ENCODE measurements at places on chromosomes 2 and 18.

GRCh38 chr2:65071499-65072180, 15.4 kb downstream of the CEP68 start:
- no peak for ATAC-seq

- no peak for ATAC-seq
Measured at GRCh38 chr2:66095820-66096345, 339.0 kb upstream of the MEIS1 start.

- no peak for ATAC-seq
Measured at GRCh38 chr18:6591491-6591890, 138.0 kb upstream of the ARHGAP28 start.

DNA sequence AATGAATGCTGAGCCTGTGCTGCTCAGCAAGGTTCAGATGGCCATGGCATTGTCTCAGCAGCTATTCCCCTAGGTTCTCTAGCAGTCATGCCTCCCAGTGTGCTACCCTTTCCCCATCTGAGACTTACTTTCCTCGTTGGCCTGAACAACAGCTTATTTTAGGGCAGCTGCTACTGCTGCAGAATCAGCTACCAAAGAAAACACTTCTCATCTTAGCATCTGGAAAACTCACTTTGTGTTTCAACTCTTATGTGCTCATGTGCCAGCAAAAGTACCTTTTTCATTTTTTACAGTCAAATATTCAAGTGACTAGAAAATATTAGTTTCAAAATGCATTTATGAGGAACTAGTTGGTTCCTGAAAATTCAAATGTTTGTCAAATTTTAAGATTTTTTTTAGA, 60.4 kb upstream of the ZNF397 start:
- no peak for ATAC-seq

DNA sequence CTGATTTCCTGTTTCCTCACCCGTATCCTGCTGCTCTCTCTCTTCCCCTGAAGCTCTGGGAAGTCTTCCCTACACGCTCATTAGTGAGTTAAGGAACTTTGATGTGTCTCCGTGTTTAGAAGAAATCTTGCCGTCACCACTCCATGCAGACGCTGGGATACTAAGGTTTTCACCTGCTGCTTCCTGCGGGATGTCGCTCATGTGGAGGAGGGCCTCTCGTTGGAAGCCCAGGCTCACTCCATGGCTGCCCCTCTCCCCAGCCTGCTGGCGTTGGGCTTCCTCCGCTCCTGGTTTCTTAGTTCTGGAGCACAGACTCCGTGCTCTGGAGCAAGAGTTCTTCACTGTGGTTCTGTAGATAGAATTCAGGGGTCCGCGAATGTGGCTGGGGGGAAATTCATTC, 326.3 kb downstream of the GBX2 start:
- no peak for ATAC-seq

- no peak for ATAC-seq
Measured at GRCh38 chr2:39416140-39416539, 20.9 kb downstream of the MAP4K3 start.

DNA sequence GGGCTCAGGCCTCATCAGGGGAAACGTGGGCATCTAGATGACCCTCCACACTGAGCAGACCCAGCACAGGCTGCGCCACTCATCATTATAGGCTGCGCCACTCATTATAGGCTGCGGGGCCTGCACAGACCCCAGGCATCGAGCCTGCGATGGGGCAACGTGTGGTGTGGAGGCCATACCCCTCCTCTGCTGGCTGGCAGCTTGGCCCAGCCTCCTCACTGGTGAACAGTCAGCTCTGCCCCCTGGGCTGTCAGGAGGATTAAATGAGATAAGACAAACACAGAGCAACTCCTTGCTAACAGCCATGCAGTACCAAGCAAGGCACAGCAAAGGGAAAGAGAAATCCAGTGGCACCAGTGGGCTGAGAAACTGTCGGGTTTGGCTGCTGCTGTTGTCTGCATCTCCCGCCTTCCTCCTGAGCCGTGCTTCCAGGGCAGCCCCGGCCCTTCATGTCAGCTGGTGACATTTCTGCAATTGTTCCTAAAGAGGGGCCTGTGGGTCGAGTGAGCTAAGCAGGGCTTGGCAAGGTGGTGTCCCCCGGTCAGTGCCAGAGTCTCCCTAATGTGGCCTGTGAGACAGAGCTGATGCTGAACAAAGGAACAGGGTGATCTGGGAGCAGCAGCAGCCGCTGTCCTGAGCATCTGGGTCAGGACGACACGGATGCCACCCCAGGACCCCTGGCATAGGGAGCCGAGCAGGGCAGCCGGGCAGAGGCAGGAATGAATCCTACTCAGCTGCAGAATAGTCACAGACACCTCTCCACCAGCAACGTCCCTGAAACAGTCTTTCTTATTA, 48.7 kb downstream of the RRM2 start:
- ATAC-seq = no peak

GRCh38 chr2:133413863-133414262, 154.4 kb downstream of the NCKAP5 start:
- ATAC-seq = no peak

- ATAC-seq = no peak
Measured at GRCh38 chr2:19802086-19802841, 99.5 kb downstream of the TTC32 start.

DNA sequence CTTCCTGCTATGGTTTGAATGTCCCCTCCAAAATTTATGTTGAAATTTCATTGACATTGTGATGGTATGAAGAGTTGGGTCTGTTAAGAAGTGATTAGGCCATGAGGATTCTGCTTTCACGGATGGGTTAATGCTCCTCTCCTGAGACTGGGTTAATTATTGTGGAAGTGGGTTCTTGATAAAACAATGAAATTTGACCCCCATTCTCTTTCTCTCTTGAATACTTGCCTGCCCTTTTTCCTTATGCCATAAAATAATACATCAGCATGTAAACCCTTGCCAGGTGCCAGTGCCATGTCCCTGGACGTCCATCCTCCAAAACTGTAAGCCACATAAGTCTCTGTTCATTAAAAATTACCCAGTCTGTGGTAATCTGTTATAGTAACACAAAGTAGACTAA, 352.8 kb downstream of the LRRTM4 start:
- no peak for ATAC-seq

GRCh38 chr2:95039978-95040377, 14.5 kb downstream of the MAL start:
- no peak for ATAC-seq

GRCh38 chr2:76268902-76269620, 558.3 kb upstream of the GCFC2 start:
- no peak for ATAC-seq

- ATAC-seq = no peak
Measured at GRCh38 chr2:98478907-98479306, 34.2 kb downstream of the INPP4A start.

GRCh38 chr18:59228351-59228750, 8.4 kb downstream of the GRP start:
- ATAC-seq = no peak

DNA sequence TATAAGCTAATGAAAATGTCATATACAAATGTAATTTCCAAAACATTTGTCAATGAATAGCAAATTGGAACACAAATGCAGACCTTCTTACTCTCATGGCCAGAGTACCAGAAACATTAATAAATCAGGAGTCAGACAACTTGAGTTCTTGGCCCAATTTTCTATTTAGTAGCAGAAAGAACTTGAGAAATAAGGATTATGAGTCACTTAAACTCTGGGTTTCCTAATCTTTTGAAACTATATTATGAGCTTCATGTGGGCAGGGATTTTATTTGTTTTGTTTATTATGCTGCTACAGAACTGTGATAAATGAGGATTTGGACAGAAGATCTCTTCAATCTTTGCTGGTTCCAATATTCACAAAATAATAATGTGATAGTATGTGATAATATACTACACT, 686.7 kb downstream of the NR4A2 start:
- ATAC-seq = no peak

GRCh38 chr2:218291318-218292047, 820 bp downstream of the TMBIM1 start:
- ATAC-seq = no peak

GRCh38 chr2:180578441-180578840, 402.0 kb upstream of the UBE2E3 start:
- no peak for ATAC-seq

GRCh38 chr2:96264656-96265348, 995 bp downstream of the TMEM127 start:
- no peak for ATAC-seq

GRCh38 chr2:108305901-108306300, 17.2 kb downstream of the SULT1C2 start:
- ATAC-seq = no peak
